ENCODE measurements at places on chromosomes 12 and 14.

GRCh38 chr12:78248321-78248720 lies 417.6 kb downstream of the NAV3 start:
- no peak for DNase-seq

- DNase-seq: no peak
Measured at GRCh38 chr14:101797856-101798255, 36.3 kb downstream of the PPP2R5C start.

GRCh38 chr12:124884587-124885438 lies 21.1 kb upstream of the SCARB1 start:
- no peak for DNase-seq

DNA sequence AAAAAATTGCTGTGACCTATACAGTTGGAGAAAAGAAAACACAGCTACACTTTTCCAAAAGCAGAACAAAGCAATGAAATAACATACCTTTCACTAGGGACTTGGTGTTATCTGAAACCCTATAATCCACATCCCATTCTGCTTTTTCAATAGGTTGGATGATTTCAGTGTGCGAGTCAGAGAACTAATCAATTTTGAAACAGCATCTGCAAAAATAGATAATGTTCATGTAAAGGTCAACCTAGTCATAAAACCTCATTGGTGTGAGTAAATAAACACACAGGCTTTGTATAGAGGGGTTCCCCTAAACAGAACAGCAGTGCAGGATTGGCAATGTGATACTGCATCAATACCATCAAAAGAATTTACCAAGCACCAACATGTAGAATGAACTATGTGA lies 173.0 kb upstream of the G2E3 start:
- no peak for DNase-seq

DNA sequence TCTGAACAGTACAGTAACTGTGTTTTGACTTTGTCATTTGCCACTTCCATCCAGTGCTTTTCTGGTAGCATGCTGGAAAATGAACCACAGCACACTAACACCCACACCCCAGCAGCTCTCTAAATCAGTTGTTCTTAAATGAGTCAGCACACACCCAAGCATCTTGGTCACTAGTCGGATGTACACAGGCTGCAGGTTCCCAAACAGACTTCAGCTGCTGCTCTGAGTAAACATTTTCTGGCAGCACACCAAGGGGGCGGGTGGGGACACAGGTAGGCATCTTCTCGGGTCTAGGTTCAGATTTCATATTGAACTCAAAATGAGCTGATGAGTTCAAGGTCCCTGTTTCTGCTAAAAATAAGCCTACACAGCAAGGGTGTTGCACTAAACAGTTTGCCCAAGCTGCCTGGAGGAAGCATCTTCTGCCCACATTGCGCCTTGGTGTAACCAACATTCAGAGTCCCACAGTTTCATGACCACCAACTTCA lies 39.8 kb downstream of the IFNG start:
- no peak for DNase-seq

DNA sequence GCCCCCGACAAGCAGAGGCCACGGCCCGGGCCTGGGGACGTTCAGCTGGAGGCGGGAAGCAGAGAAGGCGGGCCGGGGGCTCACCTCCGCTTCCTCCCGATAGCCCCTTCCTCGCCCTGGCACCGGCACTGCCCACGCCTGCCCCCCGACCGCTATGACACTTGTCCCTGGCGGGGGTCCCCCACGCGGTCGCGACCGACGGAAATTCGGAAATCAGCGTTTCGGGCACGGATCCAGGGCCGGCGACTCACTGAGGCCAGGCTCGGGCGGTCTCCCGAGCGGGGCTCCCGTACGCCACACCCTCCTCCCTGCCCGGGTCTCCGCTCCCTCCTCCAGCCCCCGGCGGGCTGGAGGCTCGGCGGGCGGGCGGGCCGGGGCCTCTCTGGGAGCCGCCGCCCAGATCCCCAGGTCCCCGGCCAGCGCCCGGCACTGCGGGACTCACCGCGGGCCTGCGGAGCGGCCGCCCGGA lies 581 bp downstream of the PITPNM2 start:
- DNase-seq: peak; percentile 47

DNA sequence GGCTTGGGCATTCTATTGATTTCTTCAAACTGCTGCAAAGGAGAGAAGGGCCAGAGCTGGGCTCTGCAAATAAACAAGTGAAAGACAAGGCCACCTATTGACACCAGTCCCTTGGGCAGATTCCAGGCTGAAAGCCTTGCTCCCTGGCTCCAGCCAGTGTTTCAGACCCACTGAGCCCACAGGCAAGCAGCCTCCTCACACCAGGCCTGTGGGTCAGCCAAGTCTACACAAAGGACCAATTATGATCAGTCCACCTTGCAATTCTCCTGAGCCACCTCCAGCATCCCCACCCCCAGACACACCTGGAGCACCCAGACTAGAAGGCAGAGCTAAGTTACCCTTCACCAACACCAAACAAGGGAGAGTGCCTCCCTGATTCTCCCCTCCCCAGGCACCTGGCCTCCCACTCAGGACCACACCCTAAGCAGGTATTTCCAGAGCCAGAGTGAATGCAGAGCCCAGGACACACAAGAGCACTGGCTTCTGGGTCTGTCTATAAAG lies 13.8 kb downstream of the ACTN1 start:
- no peak for DNase-seq

DNA sequence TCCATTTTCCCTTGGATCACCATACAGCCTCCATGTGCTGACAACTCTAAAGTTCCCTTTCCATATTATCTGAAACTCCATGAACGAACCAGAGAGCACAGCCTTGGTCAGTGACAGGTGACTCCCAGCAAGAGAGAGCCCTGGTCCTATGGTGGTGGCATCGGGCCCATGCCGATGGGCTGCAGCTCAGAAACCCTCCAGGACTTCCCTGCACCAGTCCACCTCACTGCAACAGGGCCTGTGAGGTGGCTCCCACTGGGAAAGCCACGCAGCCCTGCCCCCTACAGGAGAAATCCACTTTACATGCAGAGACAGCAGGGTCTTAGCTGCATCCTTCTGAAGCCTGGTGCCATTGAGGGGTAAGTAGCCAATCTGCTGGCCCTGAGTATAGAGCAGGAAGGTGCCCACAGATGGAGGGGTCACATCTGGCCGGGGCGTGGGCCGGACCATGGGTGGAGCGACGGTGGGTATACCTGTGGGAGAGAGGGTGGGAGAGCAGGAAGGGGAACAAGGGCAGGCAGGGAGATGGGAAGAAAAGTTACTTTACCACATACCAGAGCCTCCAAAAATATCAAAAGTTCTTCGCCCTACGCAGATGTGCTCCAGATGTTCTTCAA lies 24.7 kb downstream of the RTRAF start:
- no peak for DNase-seq

DNA sequence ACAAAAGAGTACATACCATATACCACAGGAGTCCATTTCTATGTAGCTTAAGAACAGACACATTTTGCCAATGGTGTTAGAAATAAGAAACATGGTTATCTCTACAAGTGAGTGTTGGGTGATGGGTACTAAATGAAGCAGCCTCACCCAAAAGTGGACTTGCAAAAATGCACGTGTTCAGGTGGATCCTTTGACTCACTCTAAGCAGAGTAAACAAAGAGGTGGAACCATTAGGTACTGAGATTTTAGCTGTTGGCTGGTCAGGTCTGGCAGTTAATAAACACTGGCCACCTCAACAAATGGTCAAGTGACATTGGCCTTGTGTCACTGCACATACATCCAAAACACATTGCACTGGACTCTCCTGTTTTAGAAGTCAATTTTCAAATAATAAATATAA lies 27.6 kb downstream of the EVL start:
- no peak for DNase-seq

DNA sequence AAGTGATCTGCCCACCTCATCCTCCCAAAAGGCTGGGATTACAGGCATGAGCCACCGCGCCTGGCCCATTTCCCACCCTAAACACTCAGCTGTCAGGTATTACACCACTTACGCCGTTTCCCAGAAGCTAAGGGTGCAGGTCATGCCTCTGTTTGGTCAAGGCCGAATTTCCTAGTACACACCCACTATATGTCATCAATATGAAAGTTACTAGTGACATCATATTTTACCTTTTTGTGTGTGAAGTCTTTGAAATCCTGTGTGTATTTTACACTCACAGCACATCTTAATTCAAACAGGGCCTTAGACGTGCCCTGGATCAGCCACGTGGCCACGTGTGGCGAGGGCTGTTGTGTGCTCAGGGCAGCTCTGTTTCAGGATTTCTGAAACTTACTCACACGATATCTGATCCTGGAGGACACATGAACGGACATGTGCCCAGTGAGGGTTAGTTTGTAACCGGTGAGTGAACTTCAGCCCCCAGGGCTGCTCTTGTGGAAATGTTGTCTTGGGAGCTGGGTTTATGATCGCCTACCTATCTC lies 51.8 kb downstream of the GLT1D1 start:
- no peak for DNase-seq

DNA sequence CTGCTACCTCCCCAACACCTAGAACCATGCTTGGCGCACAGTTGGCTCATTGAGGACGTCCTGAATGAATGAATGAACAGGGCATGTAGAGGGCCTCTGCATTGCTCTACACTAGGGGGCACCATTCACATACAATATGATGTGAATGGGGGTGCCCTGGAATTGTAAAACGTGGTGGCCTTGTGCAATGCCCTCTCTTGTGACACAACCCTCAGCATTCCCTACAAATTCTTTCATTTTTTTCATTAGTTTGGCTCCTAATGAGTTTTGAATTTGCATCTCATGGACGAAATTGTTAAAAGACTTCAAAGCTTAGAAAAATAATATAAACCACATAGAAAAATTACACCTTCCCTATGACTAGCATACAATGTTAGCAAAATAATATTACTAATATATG lies 2.3 kb upstream of the DIO2 start:
- peak; percentile 7 for DNase-seq

DNA sequence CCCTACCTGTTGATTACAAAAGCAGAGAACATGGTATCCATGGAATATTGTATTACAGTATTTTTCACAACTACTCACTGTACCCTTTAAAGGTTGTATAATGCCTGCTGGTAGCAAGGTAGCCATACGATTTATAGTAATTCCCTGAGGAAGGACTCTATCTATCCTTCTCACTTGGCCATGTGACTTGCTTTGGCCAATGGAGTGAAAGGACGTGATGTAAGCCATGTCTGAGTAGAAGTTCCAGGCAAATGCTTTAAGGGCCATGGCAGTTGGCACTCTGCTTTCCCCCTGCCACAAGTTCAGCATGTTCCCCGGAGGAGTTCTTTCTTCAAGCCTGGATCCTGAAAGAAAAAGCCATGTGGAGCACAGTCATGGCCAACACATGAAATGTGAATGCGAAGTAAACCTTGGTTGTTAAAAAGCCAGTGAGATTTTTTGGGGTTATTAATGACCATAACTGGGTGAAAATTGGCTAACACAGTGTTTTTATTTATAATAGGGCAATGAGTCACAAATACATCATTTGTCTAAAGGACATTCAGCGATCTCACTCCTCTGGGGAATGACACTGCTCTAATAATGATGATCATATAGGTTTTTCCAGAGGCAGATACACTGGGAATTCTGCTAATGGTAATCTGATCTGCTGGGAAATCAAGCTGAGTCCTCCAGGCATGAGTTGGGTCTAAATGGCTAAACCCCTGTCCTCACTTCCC lies 67.4 kb upstream of the SLC38A2 start:
- DNase-seq: no peak

GRCh38 chr12:109533487-109533740 lies 39.9 kb downstream of the MMAB start:
- no peak for DNase-seq

DNA sequence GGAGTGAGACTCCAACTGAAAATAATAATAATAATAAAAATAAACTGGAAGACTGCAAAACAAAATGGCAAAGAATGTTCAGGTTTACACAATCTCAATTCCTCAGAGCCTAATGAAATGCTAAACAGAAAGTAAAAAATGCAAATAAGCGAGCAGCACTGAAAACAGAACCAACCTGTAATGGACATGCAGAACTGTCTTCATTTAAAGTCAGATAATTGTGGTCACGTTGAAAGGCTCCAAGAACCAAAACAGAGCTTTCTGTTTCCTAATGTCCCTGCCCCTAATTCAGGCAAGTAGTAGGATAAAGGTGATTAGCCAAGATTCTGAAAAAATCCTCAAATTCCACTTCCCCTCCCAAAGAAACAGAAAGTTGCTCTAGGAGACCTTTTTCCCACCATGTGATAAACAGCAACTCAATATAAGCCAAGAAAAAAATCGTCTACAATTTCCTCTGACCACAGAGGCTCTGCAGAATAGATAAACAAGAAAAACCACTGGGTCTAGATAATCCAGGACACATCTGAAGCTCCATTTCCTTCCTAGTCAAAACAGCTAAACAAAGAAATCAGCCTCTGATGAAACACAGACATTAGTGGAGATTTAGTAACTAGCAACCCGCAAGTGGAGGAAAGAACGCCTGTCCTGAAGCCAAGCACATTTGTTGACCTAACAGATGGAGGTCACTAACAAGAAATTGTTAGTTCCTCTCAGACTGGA lies 3.0 kb downstream of the MIS18BP1 start:
- no peak for DNase-seq

- DNase-seq: no peak
Measured at GRCh38 chr14:23446291-23446851, 10.9 kb upstream of the MYH7 start.

- no peak for DNase-seq
Measured at GRCh38 chr14:88303041-88303440, 20.0 kb downstream of the KCNK10 start.

DNA sequence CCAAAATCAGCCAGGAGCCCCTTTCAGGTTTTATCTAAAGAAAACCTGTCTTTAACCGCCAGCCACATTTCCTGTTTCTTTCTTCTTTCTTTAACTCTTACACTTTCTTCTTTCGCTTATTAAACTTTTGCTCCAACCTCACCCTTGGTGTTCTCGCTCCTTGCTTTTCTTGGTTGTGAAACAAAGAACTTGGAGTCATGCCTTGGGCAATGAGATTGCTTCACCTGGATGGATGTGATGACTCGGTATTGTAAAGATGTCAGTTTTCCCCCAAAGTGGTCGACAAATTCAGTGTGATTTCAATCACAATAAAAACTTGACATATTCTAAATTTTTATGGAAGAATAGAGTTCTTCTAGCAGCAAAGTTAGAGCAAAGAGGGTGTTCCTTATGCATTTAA lies 16.2 kb upstream of the TCL1A start:
- no peak for DNase-seq

DNA sequence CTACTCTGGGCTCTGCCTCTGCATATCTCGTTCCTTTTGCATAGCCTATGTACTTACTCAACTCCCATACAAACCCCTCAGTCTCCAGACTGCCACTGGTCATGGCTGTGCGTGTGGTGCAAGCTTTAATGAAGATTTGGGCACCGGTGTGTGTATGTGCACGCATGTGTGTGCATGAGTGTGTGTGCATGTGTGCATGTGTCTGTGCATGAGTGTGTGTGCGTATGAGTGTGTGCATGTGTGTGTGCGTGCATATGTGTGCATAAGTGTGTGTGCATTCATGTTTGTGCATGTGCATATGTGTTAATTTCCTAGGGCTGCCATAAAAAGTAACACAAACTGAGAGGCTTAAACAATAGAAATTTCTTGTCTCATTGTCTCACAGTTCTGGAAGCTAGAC lies 17.1 kb upstream of the TBPL2 start:
- DNase-seq: no peak

DNA sequence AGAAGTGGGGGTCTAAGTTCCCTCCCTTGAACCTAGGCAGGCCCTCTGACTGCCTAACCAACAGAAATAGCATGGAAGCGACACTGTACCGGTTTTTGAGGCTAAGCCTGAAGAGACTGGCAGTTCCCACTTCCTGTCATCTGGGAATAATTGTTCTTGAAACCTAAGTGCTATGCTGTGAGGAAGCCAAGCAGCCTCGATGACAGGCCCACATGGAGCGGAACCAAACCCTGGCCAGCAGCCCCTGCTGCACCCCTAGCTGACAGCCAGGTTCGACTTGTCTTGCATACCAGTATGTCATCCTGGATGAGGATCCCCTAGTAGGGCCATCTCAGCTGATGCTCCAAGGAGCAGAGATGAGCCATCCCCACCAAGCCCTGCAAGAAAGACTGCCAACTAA lies 6.4 kb upstream of the GPR68 start:
- no peak for DNase-seq
